Fibroblast of skin of left quadriceps (primary cell): ENCODE measurements at places on chromosomes 5 and 9.

- no peak for DNase-seq
Observed at GRCh38 chr9:117293206-117294114, 121.4 kb downstream of the ASTN2 start.

DNA sequence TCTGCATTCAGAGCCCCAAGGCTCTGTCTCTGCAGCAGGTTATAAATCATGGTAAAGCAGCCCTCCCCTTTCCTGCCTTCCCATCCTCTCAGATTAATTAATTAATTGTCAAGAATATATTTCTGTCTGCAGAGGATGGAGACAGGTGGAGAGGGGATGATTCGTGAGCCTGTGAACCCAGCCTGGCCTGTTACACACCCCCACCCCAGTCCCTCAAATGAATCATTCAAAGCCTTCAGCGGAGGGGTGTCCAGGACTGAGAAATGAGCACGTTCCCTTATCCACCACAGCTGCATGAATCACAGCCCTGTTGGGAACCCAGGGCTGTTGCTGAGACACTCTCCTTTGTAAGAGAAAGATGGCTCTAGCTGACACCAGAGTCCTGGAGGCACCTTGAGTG, 56.0 kb downstream of the NIPAL4 start:
- peak; percentile 75 for DNase-seq

DNA sequence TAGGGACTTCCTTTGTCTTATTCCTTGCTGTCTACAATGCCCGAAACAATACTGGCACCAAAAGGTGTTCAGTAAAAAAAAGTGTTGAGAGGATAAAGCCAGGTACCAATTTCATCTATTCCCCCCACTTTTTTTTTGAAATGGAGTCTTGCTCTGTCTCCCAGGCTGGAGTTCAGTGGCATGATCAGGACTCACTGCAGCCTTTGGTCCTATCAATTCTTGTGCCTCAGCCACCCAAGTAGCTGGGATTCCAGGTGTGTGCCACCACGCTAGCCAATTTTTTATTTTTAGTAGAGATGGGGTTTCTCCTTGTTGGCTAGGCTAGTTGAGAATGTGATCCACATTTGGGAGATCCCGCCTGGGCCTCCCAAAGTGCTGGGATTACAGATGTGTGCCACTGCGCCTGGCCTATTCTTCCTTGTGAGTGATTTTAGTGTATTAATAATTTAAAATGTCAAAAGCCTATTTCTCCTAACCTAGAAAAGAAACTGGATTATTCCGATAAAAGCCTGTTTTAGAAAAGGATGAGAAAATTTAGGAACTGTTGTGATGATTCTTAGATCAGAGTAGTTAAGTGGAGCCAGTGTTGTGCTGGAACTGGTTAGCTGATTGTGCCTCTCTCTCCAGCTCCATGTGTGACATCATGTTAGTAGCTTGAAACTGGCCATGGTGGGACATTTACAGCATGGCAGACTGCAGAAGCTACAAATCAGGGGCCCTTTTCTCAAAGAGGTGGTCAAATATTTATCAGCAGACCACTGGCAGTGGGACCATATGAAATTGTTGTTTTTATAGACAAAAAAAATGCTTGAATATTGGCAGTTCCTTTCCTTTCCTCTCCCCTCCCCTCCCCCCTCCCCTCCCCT, 14.3 kb downstream of the CDC42SE2 start:
- no peak for DNase-seq

GRCh38 chr5:180658774-180659564, 9.6 kb upstream of the FLT4 start:
- DNase-seq = no peak

GRCh38 chr9:93505541-93506132, 52.3 kb upstream of the FAM120AOS start:
- DNase-seq = no peak

DNA sequence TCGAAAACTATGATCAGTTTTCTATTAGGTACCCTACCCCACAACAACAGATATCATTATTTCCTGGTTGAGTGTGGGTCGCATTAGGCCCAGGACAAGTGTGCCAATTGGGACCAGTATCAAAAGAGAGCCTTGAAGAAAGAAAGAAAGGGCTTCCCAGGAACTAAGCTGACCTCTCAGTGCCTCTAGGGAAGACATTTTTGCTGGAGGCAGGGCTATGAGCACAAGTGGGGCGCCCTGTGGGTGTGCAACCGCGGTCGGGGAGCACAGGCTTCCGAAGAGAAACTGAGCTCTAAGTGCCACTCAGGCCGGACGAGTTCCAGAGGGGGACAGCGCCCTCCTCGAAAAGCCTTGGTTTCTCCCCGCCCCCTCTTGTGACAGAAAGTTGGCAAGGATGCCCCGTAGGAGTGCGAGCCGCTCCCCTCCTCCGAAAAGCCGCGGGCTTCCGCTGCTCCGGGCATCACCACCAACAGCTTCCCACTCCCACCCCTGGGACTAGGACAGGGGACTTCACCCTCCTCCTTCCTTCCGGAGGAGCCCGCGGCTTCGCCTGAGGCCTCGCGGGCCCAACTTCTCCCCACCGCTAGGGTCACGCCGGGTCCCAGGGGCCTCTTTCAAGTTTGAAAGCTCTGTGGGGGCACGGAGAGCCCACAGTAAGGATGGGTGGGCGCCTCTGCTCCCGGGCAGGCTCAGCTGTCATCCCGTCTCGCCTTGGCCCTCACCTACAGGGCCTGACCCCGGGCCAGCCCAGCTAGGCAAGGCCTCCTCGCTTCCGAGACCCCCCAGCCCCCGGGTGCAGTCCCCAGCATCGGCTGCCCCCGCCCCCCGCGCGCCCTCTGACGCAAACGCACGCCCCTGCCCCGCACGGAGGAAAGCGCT, 2.0 kb downstream of the NR2F1-AS1 start:
- no peak for DNase-seq

- DNase-seq = no peak
Observed at GRCh38 chr5:147388184-147389108, 121.4 kb downstream of the DPYSL3 start.

DNA sequence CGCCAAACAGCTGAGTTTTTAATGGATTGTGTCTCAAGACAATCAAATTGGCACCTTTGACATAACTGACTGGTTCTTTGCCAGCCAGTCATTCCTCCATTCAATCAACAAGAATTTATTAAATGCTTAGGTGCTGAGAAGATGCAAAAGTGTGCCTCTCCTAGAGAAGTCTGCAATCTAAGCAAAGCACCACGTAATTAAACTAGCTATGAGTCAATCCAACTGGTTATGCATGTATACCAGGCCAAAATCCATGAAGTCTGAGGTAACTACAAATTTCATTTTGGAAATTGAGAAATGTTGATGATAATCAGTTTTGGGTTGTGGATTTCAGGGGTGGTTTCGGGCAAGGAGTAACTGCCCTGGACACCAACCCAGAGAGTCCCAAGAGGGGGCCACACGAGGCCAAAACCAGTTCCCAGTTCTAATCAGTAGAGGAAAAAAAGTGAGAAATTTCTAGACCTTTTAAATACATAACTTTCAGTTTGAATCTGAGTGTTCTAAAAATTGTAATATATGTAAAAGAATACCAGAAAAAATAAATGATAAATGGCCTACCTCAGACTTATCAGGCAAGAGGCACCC, 92.6 kb downstream of the EFNA5 start:
- no peak for DNase-seq

- DNase-seq = no peak
Observed at GRCh38 chr9:14238079-14238478, 75.9 kb downstream of the NFIB start.

DNA sequence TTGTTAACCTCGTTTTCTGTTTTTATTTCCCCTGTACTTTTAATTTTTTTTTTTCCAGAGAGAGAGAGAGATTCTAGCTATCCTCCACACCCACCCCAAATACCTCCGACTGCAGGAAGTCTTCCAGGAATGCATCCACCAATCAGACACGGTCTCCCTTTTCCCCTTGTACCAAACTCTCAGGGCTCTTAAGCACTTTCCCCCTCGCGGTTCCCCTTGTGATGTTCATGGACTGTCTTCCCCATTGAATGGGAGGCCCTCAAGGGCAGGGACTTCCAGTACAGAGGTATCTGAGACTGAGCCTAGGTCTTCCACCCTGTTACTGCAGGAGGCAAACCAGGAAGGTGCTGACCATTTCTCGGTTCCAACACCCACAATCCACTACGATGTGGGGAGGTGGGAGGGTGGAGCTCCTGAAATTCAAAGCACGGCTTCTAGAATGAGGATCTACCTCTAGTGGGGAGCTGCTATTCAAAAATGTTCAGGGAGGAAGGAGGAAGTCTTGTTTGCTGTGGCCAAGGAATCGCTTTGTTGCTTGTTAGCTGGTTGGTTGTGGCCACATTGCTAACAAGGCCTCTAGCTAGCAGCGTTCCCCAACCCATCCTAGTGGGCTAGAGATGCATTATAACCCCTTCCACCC, 37.5 kb upstream of the PTGS1 start:
- no peak for DNase-seq

DNA sequence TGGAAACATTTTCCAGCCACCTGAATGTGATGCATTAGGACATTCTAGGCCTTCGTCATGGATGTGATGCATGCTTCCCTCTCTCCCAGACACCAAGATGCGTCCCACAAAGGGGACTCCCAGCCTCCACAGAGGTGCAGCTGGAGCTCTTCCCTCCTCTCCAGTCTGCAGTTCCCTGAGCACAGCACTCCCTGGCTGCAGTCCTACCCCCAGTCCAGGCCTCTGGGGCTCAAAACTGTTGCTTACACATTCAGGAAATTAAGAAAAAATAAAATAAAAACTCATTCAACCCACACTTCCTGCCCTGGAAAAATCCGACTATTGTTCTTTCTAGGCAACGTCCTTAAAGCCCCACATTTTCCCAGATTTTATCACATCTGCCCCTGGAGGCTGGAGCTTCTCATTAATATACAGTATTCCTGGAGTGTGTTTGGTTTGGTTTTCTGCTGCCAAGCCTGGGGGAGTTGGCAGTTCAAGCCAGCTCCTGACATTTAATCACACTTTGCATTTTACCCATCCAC, 78.4 kb upstream of the ICE1 start:
- DNase-seq = no peak

- no peak for DNase-seq
Observed at GRCh38 chr9:36169708-36170107, 520 bp downstream of the CCIN start.

GRCh38 chr5:76025069-76025468, 58.1 kb upstream of the SV2C start:
- no peak for DNase-seq

DNA sequence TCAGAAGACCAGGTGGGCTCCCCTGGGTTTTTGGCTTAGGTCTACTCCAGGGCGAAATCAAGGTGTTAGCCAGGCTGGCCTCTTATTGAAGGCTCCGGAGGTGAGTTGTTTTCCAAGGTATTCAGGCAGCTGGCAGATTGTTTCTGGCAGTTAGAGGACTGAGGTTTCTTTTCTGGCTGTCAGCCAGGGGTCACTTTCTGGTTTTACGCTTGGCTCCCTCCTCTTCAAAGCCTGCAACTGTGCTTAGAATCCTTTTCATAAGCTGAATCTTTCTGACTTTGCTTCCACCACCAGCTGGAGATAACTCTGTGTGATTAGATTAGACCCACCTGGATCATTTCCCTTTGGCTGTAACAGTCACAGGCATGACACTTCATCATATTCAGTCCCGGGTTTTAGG, 24.6 kb downstream of the RFK start:
- no peak for DNase-seq

- no peak for DNase-seq
Observed at GRCh38 chr5:155957884-155958283, 369.1 kb upstream of the SGCD start.

DNA sequence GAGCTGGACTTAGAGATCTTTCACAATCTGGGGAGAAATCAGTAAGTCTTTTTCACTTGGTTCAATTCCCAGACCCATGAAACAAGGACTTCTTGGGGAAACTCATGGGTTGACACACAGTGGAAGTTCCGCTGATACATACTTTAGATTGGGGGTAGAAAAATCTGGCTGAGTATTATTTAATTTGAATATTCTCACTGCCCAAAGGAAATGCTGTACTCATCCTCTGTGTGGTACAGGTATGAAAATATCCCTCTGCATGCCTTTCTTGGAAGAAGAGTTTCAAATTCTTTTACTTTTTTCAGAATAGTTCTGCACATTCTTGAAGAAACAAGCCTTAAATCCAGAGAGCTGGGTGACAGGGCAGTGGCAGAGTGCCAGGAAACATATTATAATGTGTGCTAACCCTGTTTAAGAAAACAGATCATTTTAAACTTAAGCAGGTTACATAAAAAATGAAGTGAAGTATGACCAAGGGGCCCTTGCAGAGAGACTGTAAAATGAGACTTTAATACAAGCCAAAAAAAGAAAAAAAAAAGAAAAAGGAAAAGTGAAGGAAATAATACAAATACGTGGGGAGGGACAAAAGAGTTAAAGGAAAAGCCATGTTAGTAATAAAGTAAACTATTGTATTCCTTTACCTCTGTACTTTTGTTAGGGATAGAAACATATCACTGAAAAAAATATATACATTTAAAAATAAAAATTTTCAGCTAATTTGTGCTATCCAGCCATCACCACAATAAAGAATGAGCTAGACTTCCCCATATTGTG, 173.4 kb upstream of the NR3C1 start:
- peak; percentile 86 for DNase-seq

- DNase-seq = no peak
Observed at GRCh38 chr5:57225553-57225952, 51.7 kb downstream of the GPBP1 start.

DNA sequence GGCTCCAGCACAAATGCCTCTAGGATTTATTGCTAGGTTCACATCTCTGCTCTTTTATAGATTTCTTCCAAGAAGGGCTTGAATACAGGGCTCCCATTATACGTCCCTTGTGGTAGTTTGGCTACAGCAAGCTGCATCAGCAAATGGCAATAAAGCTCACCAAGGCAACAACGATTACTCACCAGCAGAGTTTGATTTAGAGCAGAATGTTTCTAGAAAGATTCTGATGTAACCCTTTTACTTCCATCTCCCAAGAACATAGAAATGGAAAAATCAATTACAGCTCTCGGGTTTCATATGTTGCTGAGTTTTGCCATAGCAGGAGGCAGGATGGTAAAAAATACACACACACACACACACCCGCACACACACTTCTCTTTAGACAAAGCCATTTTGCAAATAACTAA, 124.2 kb upstream of the TNPO1 start:
- peak; percentile 26 for DNase-seq

DNA sequence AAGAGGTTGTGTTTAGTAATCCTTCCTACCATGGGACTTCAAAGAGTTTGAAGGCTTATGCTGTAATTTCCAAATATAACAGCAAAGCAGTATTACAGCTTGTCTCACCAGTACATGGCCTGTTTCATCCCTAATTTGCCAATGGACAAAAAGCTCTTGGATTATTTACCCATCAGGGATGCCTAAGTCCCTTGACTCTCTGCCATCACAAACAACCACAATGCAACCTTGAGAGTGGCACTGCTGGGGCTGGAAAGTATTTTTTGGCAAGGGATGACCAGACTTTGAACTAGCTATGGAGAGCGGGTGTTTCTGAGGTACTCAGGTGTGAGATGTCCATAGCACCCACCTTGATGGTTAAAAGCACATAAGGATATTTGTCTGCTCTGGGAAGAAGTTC, 9.1 kb downstream of the MAMDC2 start:
- DNase-seq = no peak

- no peak for DNase-seq
Observed at GRCh38 chr5:76582230-76583162, 40.7 kb downstream of the F2RL2 start.

- peak; percentile 20 for DNase-seq
Observed at GRCh38 chr5:37071901-37072581, 177.1 kb downstream of the CPLANE1 start.

GRCh38 chr5:52560366-52560765, 227.3 kb upstream of the ITGA1 start:
- DNase-seq = no peak
